MCF 10A (cell line): ENCODE measurements at places on chromosomes 4 and X. TPM values are rescaled to one million over a fixed set of nuclear protein-coding genes. Genes with fewer than 3 reads are reported as not detected.
A peak's percentile ranks its signal among the peaks of the same experiment; 100 is the strongest.

DNA sequence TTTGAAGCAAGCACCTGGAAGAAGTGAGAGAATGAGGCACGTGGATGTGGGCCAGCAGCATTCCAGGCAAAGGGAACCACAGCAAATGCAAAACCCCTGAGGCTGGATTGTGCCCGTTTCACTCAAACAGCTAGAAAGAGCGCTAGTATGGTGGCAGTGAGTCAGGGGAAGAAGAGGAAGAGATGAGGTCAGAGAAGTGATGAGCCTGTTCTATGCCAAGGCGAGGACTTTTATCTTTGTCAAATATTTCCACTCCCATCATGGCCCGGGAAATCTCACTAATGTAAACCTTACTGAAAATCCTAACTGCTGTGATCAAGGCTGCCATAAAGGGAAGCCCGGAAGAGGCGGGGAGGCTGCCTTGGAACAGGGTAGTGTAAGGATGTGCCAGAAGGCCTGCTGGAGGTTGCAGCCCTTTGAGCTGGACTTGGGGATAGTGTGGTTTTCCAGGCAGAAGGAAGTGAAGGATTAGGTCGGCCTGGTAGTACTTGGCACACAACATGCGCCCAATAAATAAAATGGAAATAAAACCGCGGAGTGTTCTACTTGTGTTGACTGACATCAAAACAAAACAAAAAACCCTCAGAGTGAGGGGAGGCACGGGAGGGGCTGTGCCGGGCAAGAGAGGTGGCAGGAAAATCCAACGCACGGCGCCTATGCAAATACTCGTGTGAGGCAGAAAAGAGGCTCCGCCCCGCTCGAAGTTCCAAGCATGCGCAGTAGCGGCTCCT, 1.2 kb upstream of the CDK16 start:
- H3K36me3 ChIP-seq, result peaks cover 56% of the 10 kb centered on the region
- peak; percentile 79 for DNase-seq
- H3K27ac ChIP-seq, result peak overlapping the region; percentile 99
- peaks cover 41% of the 10 kb centered on the region for H3K4me1 ChIP-seq

Gene PIR
- 8.2 and 10.3 TPM in 2 replicates for total RNA-seq

DNA sequence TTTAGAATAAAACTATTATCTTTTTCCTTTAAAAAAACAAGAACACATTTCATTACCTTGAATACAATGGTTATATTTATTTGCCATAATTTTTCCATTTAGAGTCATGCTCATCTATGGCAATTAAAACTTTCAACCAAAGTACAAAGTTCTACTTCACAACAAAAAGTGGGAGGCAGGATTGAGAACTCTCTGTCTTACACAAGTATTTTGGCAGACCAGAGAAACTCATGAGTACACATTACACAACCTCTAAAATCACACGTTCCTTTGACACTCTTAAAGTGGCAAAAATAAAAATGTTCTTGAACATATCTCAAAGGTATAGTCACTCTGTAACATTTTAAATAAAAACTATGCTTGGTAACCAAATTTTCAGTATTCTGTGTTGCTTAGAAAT, 213.4 kb downstream of the IL15 start:
- H3K4me1 ChIP-seq, result peaks cover 29% of the 10 kb centered on the region
- no peaks in the 10 kb centered on the region for H3K36me3 ChIP-seq
- H3K27ac ChIP-seq, result peak overlapping the region; percentile 92
- DNase-seq, result peak; percentile 63
- H3K27me3 ChIP-seq, result no peaks in the 10 kb centered on the region

DNA sequence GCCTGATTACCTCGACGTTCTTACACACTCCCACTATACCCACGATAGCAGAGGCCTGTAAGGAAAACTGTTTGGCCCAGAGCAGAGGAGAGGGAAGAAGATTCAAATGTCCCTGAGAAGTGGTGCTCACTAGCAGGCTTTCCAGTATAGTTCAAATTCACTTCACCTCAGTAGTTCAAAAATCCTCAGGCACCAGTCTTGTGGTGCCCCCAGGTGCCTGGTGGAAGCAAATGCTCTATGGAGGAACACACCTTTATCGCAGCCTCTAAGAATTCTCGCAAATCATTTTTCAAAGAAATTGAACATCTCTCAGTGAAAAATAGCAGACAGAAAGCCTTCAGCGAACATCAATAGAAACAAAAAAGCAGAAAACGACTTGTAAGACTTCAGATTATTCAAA, 12.2 kb upstream of the MTMR1 start:
- no peaks in the 10 kb centered on the region for H3K36me3 ChIP-seq
- peak; percentile 59 for DNase-seq
- H3K27ac ChIP-seq, result no peak overlapping the region
- H3K4me1 ChIP-seq, result no peaks in the 10 kb centered on the region
- H3K4me3 ChIP-seq, result no peak overlapping the region

GRCh38 chr4:89284020-89284424, 23.6 kb downstream of the GPRIN3 start:
- no peak for DNase-seq
- H3K36me3 ChIP-seq, result no peaks in the 10 kb centered on the region
- H3K27me3 ChIP-seq, result no peaks in the 10 kb centered on the region
- no peak overlapping the region for H3K4me3 ChIP-seq
- peaks cover 12% of the 10 kb centered on the region for H3K4me1 ChIP-seq

DNA sequence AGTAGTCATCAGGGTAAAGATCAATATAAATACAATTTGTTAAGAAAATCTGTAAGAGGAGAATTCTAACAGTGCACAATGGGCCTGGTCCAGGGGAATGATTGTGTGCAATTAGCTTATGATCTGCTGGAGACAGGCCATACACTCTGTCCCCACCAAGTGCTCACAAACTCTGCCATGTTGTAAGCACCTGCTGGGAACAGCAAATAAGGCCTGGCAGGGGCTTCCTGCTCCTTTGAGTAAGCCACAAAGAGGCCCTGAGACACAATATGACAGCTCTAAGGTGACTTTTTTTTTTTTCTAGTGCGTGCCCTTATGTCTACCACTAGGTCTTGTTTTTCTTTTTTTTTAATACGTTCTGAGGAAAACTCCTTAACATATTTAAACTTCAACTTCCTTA, 866.3 kb upstream of the PCDH7 start:
- no peak for DNase-seq
- H3K4me1 ChIP-seq, result no peaks in the 10 kb centered on the region
- H3K27ac ChIP-seq, result no peak overlapping the region
- H3K27me3 ChIP-seq, result no peaks in the 10 kb centered on the region

GRCh38 chrX:13372203-13372980, 52.5 kb upstream of the ATXN3L start:
- H3K4me1 ChIP-seq, result peaks cover 12% of the 10 kb centered on the region
- H3K27ac ChIP-seq, result no peak overlapping the region
- DNase-seq, result no peak
- peaks cover 7% of the 10 kb centered on the region for H3K36me3 ChIP-seq
- peaks cover 26% of the 10 kb centered on the region for H3K27me3 ChIP-seq

DNA sequence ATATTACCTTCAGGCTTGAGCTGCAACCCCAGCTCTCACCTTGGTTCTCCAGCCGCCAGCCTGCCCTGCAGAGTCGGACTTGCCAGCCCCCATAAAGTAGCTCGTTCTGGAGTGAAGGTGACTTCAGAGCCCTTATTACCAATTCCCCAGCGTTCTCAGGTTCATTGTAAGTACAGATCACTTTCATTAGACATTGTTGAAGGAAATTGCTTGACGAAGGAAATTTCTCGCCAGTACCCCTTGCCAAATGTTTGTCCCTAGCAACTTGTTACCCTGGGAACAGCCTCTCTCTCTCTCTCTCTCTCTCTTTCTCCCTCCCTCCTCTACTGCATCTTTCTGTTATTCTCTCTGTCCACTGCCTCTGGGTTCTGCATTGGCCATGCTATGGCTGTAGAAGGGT, 153.0 kb downstream of the NWD2 start:
- no peaks in the 10 kb centered on the region for H3K4me1 ChIP-seq
- no peak for DNase-seq
- H3K36me3 ChIP-seq, result no peaks in the 10 kb centered on the region
- no peaks in the 10 kb centered on the region for H3K27me3 ChIP-seq
